SJSA1 (cell line): ENCODE measurements at places on chromosomes 1 and 21.
A peak's percentile ranks its signal among the peaks of the same experiment; 100 is the strongest.

GRCh38 chr1:102800406-102800805, 307.9 kb downstream of the COL11A1 start:
- no peak for DNase-seq

DNA sequence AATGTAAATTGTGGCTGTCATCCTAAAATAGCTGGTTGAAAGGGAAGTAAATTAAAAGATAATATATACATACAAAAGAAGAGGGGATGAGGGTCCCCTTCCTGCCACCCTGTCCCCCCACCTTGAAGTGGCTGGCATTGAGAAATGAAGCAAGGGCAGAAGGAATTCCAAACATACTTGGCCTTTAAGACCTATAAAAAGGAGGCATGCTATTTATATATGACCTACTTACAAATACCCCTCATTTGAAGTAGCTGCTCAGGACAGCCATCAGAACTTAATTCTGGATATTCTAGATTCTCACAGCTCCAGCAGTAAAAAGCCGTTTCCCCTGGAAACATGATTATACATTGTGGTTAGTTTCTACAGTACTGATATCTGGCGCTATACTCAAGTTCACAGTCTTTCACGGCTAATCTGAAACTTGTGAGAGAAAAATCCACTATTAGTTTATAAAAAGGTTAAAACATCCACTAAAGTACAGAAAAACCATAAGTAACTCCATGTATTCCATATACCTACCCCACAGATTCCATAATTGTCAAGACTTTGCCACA, 9.6 kb upstream of the MAP10 start:
- no peak for DNase-seq

DNA sequence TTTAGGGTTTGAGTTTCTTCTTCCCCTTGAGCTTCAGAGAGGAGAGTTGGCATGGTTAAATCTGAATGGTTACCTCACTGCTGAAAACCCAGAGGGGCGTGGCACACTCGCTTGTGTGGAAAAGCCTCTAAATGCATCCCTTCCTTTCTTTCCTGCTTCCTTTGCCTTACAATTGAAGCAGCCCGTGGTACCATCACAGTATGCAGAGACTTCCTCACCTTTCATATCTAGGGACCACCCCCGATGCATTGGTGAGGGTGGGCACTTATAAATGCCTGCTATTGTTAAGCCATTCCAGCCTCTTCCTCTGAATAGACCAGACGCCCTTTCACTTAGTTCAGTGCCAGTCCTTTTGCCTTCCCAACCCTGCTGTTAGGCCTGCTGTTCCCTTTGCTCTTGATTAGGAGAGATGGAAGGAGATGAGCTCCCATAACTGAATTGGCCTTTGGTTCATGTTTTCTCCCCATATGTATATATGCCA, 21.9 kb upstream of the LAX1 start:
- DNase-seq = no peak

GRCh38 chr1:27891196-27891889, 19.0 kb downstream of the THEMIS2 start:
- DNase-seq = no peak

DNA sequence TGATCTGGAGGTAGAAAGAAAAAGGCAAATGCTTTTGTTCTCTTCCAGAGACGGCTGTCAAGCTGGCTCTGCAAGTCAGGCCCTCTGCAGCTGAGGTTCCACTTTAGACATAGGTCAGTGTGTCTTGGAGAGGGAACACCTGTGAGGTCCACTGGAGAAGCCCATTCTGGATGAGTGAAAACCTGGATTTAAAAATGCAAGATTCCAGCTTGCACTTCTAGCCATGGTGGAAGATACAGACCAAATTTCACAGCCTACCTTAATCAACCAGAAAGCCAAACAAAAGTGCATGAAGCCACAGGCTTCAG, 35.0 kb downstream of the AGPAT3 start:
- DNase-seq = no peak

DNA sequence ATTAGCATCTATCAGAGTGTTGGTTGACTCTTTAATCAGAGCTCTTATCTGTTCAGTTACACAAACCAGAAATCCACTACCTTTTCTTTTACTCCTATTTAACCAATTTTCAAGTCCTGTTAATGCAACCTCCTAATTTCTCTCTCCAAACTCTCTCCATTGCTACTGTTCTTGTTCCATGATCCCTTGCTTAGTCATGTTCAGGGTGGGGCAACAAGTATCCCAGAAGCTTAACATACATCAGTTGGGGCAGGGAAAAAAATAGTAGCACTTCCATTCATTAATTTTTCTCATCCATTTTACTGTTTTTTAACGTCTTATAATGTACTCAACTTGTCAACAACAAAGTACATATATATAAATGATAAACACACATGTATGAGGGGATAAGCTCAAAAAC, 111.2 kb upstream of the LBR start:
- DNase-seq = no peak

- DNase-seq = no peak
Observed at GRCh38 chr1:39711104-39711965, 20.1 kb upstream of the HPCAL4 start.

DNA sequence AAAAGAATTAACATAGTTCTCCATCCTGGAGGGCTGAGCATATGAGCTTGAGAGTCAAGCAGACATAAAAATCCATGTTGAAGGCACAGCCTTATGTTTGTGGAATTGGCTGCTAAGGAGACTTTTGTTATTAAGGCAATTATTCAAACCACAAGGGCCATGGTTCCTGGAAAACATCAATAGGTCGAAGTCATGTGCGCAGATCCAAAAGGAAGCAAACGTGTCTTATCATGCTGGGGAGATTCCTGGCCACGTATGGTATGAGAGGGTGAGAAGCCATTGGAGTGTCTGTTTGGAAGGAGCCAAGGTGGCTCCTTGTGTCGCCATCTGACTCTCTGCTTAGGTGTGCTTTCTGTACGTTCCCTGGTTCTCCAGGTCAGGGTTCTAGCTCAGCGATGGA, 61.8 kb upstream of the COA6 start:
- DNase-seq = no peak

DNA sequence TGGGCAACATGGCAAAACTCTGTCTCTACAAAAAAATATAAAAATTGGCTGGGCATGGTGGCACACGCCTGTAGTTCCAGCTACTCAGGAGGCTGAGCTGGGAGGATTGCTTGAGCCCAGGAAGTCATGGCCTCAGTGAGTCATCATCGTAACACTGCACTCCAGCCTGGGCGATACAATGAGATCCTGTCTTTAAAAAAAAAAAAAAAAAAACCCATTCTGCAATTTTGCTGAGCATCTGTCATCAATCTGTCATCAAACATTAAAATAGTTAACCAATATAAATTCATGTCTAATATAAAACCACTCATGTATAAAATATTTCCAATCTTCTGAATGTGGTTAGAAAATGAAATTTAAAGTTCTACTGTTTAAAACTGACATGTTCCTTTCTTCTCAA, 56.9 kb downstream of the LPAR3 start:
- no peak for DNase-seq

DNA sequence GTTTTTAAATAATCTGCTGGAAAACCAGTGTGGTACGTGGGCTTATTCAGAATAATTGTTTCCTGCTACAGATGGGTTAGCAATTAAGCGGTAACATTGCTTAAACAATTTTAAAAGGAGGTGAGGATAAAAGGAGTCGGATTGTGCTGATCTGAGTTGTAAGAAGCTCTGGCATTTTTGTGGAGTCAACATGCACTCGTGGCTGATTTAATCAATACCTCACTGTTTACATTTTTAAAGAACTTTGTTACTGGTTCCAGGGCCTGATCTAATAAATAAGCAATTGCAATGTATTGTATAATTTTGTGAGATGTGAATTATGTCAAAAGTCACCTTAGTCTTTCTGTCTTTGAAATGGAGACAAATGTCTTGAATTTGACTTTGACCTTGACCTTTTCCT, 474.0 kb downstream of the SETD4 start:
- no peak for DNase-seq

DNA sequence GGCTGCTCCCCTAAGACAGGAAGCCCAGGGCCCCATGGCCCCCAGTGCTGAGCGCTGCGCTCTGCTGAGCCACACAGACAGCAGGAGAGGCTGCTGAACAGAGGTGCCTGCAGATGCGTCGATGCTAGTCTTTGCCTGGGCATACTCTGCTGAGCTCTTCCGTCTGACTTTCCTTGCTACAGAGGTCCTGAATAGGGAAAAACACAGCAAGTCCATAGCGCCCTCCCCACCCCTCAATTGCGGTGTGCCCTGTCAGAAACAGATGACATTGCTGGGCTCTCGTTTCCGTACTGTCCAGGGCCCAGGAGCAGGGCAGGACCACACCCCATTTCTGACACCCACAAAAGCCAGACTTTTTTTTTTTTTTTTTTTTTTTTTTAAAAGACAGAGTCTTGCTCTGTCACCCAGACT, 252.5 kb downstream of the SDCCAG8 start:
- DNase-seq = no peak

DNA sequence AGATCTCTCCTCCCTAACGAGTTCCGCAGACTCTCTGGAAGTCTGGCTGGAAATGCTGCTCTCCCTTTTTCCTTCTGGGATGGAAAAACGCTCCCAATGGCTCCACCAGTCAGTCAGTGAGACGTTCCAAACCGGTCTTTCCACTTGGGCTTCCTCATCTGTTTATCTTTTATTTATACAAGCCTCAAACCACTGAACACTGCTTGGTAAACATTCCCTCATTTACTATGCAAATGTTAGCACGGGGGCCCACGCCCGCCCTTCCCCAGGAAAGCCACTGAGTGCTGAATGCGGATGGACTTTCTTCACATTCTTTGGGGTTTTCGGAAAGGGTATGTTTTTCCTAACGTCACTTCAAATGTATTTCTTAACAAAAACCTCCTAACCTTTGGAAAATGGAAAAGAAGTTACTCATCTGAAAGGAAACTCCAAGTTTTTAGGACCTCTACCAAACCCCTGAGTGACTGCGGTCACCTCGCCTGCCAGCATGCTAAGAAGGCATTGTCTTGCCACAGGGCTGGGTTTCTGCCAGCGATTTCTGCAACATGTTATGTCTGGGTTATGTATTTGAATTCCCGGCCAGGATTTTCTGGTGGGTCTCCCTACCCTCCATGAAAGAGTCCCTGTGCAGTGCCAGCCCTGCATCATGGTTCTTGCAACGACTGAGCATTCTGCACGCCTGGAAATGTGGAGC, 14.0 kb upstream of the UMODL1 start:
- DNase-seq = peak; percentile 97

- no peak for DNase-seq
Observed at GRCh38 chr21:44487831-44488230, 32.5 kb downstream of the LRRC3 start.

GRCh38 chr1:81920245-81920740, 119.6 kb downstream of the ADGRL2 start:
- no peak for DNase-seq

GRCh38 chr1:32066489-32066873, 6.3 kb upstream of the TMEM39B start:
- DNase-seq = peak; percentile 66

DNA sequence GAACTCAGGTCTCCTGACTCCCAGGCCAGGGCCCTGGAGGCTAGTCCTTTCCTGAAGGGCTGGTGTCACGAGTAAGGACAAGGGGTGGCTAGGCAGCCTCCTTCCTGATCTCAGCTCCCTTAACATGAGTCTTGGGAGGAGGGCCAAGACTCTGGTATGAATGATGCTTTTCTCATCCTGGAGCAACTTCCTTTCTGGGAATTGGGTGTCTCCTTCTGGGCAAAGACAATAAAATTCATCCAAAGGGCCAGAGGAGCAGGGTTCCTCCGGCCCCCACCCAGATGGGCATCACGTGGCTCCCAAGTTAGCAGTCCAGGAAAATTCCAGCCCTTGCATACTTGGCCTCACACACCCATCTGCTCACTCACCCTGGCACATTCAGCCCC, at the start of gene FAM167B:
FAM167B (plus strand) TSS at position 335 of the 386 bp plus-strand sequence. CDS start 200 bp downstream, outside the sequence.
- DNase-seq = no peak

DNA sequence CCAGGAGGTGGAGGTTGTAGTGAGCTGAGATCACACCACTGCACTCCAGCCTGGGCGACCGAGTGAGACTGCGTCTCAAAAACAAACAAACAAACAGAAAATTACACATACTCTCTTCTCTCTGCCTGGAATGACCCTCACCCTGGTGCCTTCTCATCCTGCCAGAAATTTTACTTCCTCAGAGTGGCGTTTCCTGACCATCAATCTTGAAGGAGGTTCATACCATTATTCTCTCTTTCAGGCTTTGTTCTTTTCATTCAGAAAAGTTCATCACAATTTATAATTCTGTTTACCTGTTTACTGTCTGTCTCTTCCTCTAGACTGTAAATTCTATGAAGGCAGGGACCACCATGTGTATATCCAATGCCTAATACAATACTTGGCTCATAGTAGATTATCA, 79.3 kb downstream of the RPS6KA1 start:
- DNase-seq = no peak

- no peak for DNase-seq
Observed at GRCh38 chr1:21342961-21343838, 52.9 kb upstream of the ECE1 start.

- DNase-seq = no peak
Observed at GRCh38 chr21:35282944-35283343, 233.8 kb upstream of the RUNX1 start.

GRCh38 chr1:53508991-53509666, 49.9 kb downstream of the DMRTB1 start:
- DNase-seq = no peak
